ENCODE measurements at places on chromosomes 16 and 17.

DNA sequence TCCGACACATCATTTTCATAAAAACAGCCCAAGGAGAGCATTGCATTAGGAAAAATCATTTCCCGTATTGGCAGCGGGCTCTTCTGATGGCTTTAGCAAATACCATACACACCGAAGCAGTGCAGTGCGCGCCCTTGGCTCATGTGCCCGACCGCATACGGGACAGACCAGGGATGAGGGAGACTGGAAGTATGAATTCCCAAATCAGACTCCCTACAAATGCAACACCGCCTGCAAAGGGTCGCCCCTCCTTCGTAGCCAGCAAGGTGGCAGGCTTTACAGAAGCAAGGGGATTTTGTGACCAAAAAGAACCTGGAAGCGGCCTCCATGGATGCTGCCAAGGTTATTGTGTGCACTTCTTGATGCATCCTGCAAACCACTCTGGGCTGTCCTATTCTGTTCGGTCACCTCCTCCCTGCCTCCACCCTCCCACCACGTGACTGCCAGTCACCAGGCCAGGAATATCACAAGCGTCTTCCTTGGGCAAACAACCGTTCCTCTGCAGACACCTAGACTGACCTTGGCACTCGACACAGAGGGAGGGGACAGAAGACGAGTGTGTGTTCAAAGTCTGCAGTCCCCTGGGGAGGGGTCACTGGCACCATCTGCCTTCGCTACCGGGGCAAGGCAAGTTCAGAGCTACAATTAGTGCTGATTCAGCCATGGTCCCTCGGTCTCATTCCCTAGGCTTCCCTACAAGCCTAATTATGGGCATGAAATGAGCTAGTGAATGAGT lies 460.4 kb downstream of the SLC39A11 start:
- no peaks in the 10 kb centered on the region for H3K4me1 ChIP-seq
- H3K27ac ChIP-seq: no peak overlapping the region
- no peaks in the 10 kb centered on the region for H3K27me3 ChIP-seq
- no peak for DNase-seq
- H3K36me3 ChIP-seq: no peaks in the 10 kb centered on the region

DNA sequence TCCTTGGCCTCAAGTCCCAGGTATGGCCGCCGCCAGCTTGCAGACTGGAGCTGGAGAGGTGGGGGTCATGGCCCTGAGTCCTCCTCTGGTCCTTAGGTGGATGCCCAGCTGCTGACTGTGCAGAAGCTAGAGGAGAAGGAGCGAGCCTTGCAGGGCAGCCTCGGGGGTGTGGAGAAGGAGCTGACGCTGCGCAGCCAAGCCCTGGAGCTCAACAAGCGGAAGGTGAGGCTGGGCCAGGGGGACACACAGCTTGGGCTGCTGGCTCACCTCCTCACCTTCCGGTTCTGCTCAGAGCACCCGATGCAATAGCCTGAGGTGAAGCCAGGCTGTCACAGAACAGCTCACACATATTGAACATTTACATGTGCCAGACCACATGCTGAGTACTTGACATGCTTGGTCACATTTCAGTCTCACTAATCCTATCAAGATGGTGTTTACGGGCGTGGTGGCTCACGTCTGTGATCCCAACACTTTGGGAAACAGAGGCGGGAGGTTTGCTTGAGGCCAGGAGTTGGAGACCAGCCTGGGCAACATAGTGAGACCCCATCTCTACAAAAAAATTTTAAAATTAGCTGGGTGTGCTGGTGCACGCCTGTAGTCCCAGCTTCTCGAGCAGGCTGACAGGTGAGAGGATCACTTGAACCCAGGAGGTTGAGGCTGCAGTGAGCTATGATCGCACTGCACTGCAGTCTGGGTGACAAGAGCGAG lies 7.4 kb downstream of the RNF40 start:
- no peak overlapping the region for H3K27ac ChIP-seq
- no peak overlapping the region for H3K4me3 ChIP-seq
- no peaks in the 10 kb centered on the region for H3K27me3 ChIP-seq
- H3K36me3 ChIP-seq: peaks cover 40% of the 10 kb centered on the region

GRCh38 chr17:48179071-48179945 lies 71.7 kb downstream of the SNX11 start:
- no peaks in the 10 kb centered on the region for H3K4me1 ChIP-seq
- no peak overlapping the region for H3K27ac ChIP-seq

- DNase-seq: no peak
- no peak overlapping the region for H3K27ac ChIP-seq
- H3K4me1 ChIP-seq: no peaks in the 10 kb centered on the region
- no peak overlapping the region for H3K4me3 ChIP-seq
- no peaks in the 10 kb centered on the region for H3K27me3 ChIP-seq
These were observed 352.1 kb upstream of the KIF2B start for GRCh38 chr17:53470626-53471025.

DNA sequence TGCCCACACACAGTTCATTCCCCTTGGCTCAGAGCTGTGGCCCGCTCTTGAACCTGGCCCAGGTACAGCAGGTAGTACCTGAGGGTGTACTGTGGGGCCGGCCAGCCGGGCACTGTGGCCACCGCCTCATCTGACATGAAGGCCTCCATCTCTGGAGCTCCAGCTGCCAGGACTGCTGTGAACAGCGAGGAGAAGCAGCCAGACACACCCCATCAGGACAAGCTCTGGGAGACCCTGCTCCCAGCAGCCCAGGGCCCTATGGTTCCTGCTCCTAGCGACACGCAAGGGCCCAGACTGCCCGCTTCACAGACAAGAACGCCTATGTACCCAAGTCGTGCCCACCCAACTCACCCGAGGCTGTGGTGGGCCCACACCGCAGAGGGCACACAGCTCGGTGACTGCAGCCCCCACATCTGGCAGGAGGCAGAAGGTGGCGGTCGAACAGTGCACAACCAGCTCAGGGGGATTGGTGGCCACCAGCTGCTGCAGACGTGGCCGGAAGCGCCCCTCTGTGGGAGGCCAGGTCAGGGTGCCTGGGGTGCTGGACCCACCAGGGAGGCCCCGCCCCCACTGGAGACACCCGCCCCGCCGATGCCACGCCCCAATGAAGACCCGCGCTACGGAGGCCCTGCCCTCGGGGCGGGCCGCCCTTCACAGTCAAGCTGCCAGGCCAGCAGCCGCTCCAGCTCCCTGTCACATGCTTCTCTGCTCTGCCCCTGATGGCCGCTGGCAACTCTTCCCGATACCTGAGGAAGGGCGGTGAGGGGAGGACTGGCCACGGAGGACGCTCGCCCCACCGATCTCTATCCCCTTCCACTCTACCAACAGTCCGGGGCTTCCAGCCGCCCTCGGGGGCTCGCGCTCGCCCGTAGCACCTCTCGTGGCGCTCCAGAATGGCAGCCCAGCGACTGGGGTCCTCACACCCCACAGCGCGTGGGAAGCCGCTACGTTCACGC lies 1.1 kb upstream of the STUB1 start:
- peak overlapping the region; percentile 70 for H3K4me3 ChIP-seq
- H3K27me3 ChIP-seq: no peaks in the 10 kb centered on the region
- peaks cover 13% of the 10 kb centered on the region for H3K36me3 ChIP-seq
- peak; percentile 91 for DNase-seq

- H3K27ac ChIP-seq: no peak overlapping the region
- no peak for DNase-seq
- no peaks in the 10 kb centered on the region for H3K27me3 ChIP-seq
These were observed 4.4 kb downstream of the COPRS start for GRCh38 chr17:31854672-31855071.

- peak; percentile 98 for DNase-seq
- H3K4me3 ChIP-seq: no peak overlapping the region
- H3K36me3 ChIP-seq: peaks cover 25% of the 10 kb centered on the region
- no peaks in the 10 kb centered on the region for H3K4me1 ChIP-seq
- H3K27ac ChIP-seq: no peak overlapping the region
These were observed 72.2 kb downstream of the ZNF778 start for GRCh38 chr16:89289428-89290395.

GRCh38 chr17:70288540-70289290 lies 119.4 kb downstream of the KCNJ2 start:
- DNase-seq: no peak
- H3K4me1 ChIP-seq: no peaks in the 10 kb centered on the region
- H3K27me3 ChIP-seq: no peaks in the 10 kb centered on the region
- no peak overlapping the region for H3K27ac ChIP-seq
- no peak overlapping the region for H3K4me3 ChIP-seq

GRCh38 chr16:66512272-66513110 lies 37.4 kb downstream of the TK2 start:
- H3K4me3 ChIP-seq: 0 out of 2 replicates have a peak overlapping the region, but pooled peaks have one; percentile 13
- DNase-seq: no peak
- peaks cover 19% of the 10 kb centered on the region for H3K4me1 ChIP-seq
- H3K27me3 ChIP-seq: no peaks in the 10 kb centered on the region

GRCh38 chr17:16887523-16888095 lies 84.3 kb downstream of the TNFRSF13B start:
- H3K4me1 ChIP-seq: no peaks in the 10 kb centered on the region
- no peaks in the 10 kb centered on the region for H3K36me3 ChIP-seq
- peaks cover 6% of the 10 kb centered on the region for H3K27me3 ChIP-seq
- no peak overlapping the region for H3K4me3 ChIP-seq
- no peak for DNase-seq
- H3K27ac ChIP-seq: no peak overlapping the region

Measured in SK-N-SH (cell line).